ENCODE measurements at places on chromosomes 13 and 19.

DNA sequence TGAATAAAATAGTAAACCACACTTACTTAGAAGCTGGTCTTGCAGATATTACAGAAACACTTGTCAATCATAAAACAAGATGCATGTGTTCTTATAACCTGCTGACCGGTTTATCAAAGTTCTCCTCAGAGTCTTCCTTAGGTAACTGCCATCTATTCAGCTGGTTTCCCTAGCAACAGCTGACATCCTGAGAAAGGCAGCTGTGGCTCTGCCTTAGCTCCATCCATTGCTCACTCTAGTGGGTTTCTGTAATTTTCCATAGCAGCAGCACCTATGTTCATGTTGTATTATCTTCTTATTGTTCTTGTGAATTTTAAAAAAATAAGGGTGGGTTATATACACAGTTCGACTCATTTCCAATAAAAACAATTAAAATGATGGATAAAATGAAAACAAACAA is 87.8 kb downstream of the RAP2A start:
- no peak for DNase-seq

- no peak for DNase-seq
These were observed 358 bp downstream of the C19orf33 start for GRCh38 chr19:38304352-38304865.

DNA sequence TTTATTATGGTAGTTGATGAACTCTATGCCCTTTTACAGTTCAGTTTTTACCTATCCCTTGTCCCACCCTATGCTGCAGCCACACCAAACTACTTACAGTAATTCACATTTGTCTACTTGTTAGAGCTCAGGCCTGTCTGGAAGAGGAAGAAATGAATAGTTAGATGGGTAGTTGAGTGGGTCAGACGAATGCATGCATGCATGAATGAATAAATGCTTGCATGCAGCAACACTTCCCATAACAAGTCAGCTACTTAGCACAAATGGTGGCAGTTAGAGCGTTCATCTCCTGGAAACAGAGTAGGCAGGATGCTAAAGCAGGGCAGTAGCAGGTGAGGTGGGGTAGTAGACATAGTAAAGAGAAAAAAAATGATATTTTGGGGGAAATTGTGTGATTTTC is 322.3 kb downstream of the NDFIP2 start:
- DNase-seq: no peak

GRCh38 chr13:48199404-48199946 is 33.5 kb upstream of the ITM2B start:
- DNase-seq: no peak
